ENCODE measurements at places on chromosomes 16 and 17. TPM values are rescaled to one million over a fixed set of nuclear protein-coding genes. Genes with fewer than 3 reads are reported as not detected.
A peak's percentile ranks its signal among the peaks of the same experiment; 100 is the strongest.

The LGALS9B gene
- total RNA-seq: not detected

The TAT gene
- not detected for total RNA-seq

The ADAD2 gene
- not detected for total RNA-seq

The NOL3 gene
- total RNA-seq: 22.9 TPM

The ACSM3 gene
- 2.9 TPM for total RNA-seq

The SLC52A1 gene
- total RNA-seq: 0.23 TPM

The XYLT1 gene
- 20.1 TPM for total RNA-seq

The DPEP3 gene
- total RNA-seq: not detected

The ZNF821 gene
- total RNA-seq: 7.4 TPM

The KCNJ12 gene
- not detected for total RNA-seq

The NPIPB9 gene
- total RNA-seq: 5.3 TPM

The ZSCAN10 gene
- 0.07 TPM for total RNA-seq

The MTSS2 gene
- 2.0 TPM for total RNA-seq

The NHLRC4 gene
- 1.2 TPM for total RNA-seq

DNA sequence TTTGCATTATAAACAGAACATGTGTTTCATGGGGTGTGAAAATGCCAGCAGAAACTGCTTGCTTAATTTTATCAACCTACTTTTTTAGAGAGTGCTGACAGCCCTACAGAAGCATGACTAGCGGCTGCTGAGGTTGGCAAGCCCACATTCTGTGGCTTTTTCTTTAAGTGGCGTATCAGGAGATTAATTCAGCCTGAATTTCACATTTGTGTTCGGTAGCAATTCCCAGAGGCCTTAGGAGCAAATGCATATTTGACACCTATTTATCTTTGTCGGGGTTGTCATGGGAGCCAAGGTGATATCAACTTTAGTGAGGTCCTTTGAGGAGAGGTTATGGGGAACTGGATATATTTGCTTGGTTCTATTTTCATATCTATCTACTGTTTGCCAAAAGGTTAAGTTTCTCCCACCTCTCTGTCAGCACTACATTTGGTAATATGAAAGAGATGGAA lies 140.9 kb downstream of the KCNJ2 start:
- no peak for DNase-seq

DNA sequence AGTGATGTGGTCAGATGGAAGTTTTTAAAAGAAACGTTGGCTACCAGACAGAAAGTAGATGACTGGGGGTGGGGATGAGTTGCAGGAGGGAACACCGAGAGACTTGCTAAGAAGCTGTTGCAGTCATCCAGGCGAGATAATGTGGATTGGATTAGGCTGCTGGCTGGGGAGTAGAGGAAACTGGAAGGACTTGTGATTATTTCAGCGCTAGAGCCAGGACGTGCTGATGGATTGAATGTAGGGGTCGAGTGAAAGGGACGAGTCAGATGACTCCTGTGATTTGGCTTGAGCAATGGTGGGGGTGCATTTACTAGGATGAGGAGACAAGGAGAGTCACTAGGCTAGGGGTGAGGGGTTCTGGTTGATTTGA lies 88.5 kb downstream of the CLEC16A start:
- DNase-seq: no peak

DNA sequence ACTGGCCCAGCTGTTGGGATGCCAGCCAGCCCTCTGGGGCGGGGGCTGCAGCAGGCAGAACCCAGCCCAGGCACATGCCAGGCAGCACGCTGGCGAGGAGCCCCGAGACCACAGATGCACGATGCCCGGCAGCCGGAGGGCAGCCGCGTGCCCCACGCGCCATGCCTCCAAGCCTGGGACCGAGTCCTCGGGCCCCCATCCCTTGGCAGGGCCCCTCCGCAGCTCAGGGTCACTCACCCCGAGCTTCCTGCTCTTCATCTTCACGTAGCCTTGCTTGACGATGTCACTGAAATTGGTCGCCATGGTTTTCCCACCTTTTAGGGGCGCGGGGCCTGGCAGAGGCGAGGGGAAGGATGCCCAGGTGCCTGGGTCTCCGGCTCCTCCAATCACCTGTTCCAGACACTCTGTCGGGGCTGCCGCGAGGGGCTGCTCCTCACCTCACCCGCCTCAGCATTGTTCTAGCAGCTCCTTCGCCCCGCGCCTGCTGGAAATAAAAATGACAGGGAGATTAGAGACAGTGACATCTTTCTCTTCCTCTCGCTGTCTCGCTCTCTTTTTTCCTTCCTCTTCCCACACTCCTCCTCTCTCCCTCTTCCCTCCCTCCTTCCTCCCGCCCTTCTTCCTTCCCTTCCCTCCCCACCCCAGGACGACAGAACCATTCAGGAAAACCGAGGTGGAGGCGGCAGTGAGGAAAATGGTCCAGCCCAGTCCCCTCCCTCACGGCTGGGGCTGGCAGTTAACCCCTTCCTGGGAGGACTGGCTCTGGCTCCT lies 6.9 kb downstream of the DOK4 start:
- DNase-seq: no peak

DNA sequence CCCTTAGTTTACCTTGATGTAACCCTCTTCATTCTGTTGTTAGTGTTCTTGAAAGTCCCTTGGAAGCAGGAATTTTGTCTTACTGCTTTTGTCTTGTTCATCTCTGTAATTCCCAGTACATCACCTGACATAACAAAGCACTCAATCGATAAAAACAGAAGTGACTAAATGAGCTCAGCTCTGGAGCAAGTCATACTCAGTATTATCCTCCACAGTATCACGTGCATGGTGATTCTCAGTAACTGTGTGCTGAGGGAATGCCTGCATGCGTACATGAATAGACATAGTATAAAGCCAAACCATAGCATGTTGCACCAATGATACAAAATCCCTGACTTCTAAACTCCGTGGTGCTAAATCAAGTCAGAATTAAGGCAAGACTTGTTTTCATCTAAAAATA lies 7.2 kb downstream of the KRT38 start:
- no peak for DNase-seq

GRCh38 chr16:56211435-56211981 lies 20.2 kb downstream of the GNAO1 start:
- DNase-seq: no peak

DNA sequence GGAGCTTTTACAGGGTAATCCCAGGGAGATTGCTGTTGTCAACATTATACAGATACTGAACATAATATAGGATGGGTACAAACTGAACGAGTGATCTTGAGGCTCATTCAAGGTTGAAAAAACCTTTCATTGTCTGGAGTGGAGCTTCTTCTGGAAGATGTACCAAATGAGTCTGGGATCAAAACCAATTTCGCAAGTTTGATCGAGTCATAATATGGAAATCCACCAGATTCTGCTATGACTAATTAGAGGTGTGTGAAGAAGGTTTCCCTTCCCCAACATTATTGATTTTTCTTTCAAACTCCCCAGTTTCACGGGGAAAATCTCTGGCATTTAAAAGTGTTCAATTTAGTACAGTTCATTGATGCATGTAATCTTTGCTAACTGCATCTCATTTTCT lies 324.1 kb downstream of the ZFHX3 start:
- DNase-seq: no peak

DNA sequence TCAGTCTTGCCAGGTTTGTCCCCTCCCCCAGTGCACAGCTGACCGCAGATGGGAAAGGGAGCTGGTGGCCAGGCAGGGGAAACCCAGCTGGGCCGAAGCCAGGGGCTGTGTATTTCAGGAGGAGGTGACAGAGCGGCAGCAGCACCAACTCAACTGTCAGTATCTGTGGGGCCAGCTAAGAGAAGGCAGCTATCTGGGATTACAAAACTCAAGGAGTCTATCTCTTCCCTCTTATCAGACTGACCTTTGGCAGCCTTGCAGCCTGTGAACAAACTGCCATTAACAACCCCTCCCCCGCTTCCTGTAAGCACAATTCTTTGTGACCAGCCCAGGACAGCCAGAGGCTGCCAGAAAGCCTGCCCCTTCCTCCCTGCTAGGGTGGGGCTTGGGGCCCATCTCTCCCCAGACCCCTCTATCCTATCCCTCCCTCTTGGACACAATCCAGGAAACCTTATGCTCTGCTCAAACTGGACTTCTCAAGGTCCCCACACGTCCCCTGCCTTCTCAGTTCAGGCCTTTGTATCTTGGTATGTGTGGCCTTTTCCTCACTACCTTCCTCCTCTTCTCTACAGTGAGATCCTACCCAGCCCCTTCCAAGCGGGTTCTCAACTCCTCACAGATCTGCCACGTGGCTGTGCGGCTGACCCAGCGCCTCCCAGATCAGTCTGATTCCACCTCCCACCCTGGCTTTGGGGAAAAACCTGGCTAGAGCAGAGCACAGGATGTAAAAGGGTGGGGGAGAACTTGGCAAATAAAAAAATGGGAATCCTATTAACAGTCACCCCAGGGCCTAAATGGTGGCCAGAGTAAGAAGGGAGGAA lies 10.5 kb downstream of the ST3GAL2 start:
- DNase-seq: peak; percentile 57

DNA sequence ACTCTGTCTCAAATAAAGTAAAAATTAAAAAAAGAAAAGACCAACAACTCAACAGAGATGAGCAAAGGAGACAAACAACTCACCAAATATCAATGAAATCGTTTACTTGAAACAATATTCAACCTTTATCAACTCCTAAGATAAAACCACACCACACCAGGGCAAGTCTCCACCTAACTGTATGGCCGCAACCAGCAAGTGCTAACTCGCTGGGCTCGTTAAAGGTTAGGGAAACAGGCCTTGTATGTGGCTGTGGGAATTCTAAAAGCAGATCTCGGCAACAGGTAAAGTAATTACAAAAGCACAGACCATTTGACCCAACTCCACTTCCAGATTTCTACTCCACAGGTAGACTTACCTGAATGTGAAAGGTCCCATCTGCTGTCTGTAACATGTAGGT lies 9.3 kb downstream of the ZCCHC14 start:
- DNase-seq: no peak

DNA sequence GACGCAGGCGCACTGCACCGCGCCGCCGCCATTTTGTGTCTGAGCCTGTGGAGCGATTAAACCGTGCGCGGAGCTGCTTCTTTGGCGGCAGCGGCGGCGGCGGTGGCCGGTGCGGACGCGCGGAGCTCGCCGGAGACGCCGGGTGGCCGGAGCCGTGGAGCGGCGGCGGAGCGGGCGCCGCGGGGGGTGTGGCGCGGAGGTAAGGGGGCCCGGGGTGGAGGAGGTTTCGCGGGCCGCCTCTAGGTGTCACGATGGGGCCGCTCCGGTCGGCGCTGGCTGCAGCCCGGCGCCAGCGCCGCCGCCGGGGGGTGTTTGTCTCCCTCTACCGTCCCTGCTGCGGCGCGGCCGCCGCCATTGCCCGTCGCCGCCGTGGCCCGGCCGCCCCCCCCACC lies at the start of gene CTCF:
Gene CTCF, plus strand, starts transcription at position 1 of the 392 bp plus-strand sequence. CDS start 48,307 bp downstream, outside the sequence.
- DNase-seq: no peak

GRCh38 chr16:12145918-12146317 lies 169.4 kb downstream of the SNX29 start:
- DNase-seq: no peak

- no peak for DNase-seq
Observed at GRCh38 chr16:73057291-73058210, 9.6 kb upstream of the ZFHX3 start.

GRCh38 chr17:31007695-31008373 lies 37.0 kb downstream of the RNF135 start:
- no peak for DNase-seq

DNA sequence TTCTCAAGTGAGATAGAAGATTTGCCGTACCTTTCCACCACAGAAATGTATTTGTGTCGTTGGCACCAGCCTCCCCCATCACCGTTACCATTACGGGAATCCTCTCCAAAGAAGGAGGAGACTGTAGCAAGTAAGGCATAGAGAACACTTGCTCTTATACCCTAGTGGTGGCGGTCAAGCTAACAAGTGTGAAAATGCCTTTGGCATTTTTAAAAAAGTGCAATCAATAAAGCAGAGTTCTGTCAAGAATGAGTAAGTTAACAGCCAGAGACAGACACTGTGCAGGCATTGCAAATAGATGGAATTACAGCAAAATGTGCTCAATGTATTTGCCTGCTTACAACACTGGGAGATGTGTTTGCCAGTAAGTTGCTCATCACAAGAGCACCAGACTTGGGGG lies 7.7 kb downstream of the MSL1 start:
- DNase-seq: no peak

DNA sequence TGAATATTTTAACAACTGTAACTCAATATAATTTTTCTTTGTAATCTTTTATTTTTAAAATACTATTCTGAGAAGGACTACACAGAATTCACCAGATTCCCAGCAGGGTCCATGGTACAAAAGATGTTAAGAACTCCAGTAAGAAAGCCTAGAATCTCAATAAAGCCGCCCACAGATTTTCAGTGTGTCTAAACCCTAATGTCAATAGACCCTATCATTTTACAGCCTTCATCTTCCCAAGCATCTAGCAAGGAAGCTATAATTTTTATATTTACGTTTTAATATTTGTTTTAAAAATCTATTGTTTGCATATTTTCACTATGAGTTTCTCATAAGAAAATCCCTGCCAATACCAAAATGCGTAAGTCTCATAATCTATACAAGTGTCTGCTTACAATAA lies 148.5 kb downstream of the CEP112 start:
- DNase-seq: no peak

DNA sequence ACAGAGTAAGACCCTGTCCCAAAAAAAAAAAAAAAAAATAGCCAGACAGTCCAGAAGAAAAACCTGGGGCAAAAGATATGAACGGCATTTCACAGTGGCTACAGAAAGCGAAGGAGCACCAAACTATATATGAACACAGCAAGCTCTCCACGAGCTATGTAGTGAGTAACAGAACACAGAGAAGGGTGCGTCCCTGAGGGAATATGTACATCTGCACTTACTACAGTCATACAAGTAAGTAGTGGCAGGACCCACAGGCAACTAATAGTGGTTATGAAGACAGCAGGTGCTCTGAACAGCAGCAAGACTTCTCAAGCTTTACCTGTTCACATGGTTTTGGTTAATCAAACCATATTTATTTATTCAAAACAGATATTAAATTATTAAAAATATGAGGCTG lies 15.8 kb downstream of the TRAP1 start:
- DNase-seq: no peak

DNA sequence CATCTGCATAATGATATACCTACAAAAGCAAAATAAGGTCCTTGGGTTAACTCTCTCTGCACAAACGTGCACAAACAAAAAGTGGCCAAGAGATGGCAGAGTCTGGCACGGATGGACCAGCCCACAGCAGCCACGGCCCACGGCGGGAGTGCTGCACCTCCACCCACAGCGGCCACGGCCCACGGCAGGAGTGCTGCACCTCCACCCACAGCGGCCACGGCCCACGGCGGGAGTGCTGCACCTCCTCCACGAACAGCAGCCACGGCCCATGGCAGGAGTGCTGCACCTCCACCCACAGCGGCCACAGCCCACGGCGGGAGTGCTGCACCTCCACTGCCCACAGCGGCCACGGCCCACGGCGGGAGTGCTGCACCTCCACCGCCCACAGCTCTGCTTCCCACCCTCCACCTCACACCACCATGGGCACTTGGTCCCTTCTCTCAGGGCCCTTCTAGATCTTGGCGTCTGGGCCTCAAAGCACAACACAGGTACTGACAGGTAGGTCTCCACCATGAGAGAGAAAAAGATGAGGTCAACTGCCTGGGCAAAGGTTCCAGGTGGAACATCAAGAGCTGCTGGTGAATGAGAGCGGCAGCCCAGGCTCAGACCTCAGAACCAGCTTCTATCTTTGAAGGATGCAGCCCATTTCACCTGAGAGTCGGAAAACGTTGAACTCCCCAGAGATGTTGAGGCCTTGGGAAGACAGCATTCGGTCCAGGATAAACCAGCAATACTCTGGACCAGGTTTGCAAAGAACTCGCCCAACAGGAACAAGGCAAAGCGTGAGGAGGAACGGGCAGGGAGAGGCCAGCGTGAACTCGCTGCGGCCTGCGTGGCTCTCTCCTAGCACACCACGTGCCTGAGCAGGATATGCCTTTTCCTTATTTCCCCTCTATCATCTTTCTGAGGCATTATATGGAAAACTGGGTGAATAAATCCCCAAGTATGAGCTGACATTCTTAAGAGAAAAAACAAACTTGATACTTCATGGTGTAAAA lies 124.5 kb downstream of the ZNF778 start:
- DNase-seq: no peak

GRCh38 chr17:71118039-71118438 lies 948.7 kb downstream of the KCNJ2 start:
- no peak for DNase-seq

Measured in activated T-helper 1 cell treated with anti-CD3 and anti-CD28 coated beads, Interleukin-12 subunit alpha, Interleukin-12 subunit beta, Interleukin-2, Interleukin-4 antibody, amounts not matched to agents 30 ng/mL and 10 ng/mL and 1 ng/mL, durations not matched to agents 14 hours and 24 hours and 36 hours (primary cell).